Pulmonary artery endothelial cell (primary cell): ENCODE measurements at places on chromosomes 12 and 14. TPM values are rescaled to one million over a fixed set of nuclear protein-coding genes. Genes with fewer than 3 reads are reported as not detected.

DNA sequence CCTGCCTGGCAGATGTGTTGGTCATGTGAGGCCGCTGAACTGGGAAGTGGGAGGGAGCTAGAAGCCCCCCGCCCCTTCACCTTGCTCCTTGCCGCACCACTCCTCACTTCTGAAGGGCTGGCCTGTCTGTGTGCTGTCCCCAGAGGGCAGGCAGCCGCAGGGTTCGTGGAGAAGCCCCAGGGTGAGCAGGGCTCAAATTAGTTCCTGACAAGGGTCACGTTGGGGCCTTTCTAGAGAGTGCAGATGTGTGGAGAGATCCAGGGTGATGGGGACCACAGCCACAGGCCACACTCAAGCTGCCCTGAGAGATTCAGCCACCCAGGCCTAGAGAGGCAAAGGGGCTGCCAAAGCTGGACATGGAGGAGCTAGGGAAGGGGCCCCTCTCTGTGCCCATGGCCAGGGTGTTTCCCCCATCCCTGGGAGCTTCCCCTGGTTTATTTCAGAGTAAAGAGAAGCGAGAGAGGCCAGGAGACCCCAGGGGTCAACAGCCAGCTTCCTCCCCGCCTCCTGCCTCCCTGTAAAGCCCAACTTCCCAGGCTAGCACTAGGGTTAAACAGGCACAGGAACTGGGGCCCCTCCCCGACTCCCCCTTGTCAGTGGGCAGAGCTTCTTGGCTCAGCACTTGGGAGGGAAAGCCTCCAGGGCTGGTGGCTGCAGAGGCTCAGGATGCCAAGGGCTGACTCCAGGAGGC lies 16.2 kb downstream of the SLC25A29 start:
- no peak for DNase-seq

DNA sequence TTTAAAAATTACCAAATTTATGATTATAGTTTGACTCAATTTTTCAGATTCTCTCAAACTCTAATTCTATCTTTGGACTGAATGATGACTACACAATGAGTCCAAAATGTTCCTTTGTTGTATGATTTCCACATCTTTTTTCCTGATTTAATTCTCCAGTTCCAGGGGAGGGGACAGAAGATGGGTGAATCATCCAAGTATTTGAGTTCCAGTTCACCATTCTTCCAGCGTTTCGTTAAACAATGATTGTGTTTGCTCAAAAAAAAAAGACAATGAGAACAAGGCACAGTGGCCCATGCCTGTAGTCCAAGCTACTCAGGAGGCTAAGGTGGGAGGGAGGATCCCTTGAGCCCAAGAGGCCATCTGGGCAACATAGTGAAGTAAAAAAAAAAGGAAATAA lies 23.8 kb downstream of the BAZ1A start:
- no peak for DNase-seq

DNA sequence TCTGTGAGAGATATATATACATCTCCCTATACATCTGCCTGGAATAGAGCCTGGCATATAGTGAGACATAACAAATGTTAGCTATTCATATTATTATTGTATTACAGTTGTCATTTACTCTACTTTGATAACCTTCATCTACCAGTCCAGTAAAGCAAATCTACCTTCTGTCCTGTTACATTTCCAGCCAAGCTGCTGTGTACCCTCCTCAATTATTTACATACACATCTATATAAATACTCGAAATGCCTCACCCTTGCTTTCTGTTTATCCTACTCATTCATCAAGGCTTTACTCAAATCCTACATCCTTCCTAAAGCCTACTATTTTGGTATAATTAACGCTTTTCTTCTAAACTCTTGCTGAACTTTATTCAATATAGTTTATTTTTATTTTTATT lies 8.7 kb downstream of the ZBTB1 start:
- no peak for DNase-seq

DNA sequence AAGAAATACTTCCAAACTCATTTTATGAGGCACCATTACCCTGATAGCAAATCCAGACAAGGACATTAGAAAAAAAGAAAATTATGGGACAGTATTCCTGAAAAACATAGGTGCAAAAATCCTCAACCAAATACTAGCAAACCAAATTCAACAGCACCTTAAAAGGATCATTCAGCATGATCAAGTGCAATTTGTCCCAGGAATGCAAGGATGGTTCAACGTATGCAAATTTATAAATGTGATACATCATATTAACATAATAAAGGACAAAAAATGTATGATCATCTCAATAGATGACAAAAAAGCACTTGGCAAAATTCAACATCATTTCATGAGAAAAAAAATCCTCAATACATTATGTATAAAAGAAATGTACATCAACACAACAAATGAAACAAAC lies 162.9 kb downstream of the DUSP6 start:
- DNase-seq = no peak

DNA sequence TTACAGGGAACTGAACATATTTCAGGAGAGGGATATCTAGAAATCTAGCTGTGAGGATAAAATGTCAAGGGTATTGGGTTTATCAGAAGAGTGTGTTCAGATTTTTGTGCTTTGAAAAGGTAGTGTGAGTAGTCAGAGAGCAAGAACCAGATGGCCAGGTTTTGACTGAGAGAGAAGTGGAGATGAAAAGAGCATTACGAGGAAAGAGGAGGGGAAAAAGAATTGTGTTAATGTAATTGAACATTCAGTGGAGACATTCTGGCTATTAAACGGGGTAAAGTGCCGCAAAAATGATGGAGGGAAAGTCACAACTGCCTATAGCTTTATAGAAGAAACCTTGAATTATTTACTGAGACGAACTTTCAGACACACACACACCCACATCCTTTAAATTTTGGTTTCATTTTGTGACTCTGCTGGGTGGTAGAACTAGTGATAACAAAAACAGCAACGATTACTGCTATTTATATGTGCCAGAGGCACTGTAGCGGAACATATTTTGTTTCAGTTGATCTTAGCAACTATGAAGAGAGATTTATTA lies 213.6 kb downstream of the ERC1 start:
- no peak for DNase-seq

GRCh38 chr12:58914457-58914856 lies 5.8 kb downstream of the LRIG3 start:
- no peak for DNase-seq

The RERG gene
- 0.13 TPM in 1 of 2 replicates, not detected in the other for total RNA-seq

The GPRC5D gene
- total RNA-seq = 0.11 TPM in 1 of 2 replicates, not detected in the other
